ENCODE measurements at places on chromosomes 1 and 21.

DNA sequence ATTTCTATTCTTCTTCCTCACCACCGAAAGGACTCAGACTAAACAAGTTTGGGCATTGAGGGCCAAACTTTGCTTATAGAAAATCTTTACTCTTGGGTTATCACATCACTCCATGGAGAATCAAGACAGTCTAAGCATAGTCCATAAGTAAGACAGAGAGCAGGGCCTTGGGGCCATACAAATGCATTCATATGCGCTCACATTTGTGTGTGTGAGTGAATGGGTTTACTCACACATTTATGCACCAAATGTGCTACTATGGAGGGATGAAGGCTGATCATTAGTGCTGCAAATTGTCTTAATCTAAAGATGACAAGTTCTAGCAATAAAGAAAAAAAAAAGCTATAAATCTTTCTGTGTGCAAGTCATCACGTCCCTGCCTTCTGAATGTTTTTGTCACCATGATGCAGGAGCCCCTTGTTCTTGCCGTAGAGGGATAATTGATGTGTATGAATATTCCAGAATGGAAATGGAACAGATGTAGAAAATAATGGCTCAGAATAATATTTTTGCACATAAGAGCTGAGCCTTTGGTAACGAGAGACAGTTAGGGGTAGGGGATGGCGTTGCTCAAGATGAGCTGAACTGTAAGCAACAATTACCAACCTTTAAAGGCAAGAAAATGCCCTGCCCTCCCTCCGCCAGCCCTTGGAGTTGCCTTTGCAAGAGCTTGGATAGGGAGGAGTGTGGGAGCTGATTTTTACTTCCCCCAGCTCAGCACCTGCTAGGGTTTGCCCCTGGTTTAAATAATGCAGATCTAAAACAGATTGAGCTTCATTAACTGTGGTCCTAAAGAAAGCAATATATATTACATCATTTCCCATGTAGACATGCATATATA is 52.3 kb upstream of the IKBKE start:
- no peak for DNase-seq

DNA sequence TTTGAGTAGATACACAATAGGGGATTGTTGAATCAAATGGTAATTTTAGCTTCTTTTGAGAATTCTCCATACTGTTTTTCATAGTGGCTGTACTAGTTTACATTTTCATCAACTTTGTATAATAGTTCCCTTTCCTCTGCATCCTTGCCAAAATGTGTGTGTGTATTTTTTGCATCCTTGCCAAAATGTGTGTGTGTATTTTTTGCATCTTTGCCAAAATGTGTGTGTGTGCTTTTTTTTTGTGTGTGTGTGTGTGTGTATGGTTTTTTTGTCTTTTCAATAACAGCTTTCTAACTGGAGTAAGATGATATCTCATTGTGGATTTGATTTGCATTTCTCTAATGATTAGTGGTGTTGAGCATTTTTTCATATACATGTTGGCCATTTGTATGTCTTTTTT is 105.4 kb downstream of the ATP6V1G3 start:
- no peak for DNase-seq

GRCh38 chr1:54371942-54372275 is 34.3 kb downstream of the SSBP3 start:
- no peak for DNase-seq

- peak; percentile 17 for DNase-seq
Observed at GRCh38 chr1:11373895-11374747, 101.1 kb downstream of the UBIAD1 start.

DNA sequence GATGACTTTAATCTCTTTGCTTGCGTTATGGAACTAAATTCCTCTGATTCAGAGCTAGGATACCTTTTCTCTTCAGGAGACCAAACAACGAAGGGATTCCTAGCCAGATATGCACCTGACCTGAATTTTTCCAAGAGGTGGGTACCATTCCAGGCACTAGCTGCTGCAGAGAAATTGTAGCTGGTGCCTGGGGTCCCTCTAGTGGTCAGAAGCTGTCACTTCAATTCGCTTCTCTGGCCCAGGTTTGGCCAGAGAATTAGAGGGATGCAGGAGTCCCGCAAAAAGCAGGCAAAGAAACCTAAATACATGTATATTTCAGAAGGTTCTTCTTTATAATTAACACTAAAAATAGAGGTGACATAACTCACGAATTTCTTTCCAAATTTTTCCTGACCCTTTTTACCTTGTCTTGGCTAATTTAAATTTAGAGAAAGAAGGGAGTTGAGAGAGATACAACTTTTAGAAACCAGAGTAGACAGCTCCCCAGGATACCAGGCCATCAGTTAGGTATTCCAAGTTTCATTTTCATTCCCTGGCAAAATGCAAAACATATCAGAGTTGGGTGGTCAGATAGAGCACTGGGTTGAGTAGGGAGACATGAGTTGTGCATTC is 9.6 kb downstream of the ACKR1 start:
- DNase-seq, result peak; percentile 66

DNA sequence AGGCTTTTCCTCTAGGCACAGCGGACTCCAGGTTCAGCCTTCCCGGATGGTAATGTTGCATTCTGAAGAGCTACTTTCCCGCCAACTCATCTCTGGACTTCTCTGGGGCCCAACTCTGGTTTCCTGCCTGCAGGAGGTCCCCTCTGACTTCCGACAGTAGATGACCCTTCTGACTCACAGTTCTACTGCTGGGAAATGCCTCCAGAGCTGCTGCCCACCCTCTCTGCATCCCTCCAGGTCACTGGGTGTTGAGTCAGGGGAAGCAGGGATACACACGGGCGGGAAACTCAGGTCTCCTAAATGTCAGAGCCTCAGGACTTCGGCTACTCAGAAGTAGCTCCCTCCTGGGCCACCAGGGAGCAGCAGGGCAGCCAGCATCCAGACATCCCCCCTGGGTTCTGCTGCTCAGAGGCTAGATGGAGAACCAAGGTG is 2.1 kb upstream of the KIF21B start:
- peak; percentile 56 for DNase-seq

- DNase-seq, result no peak
Observed at GRCh38 chr1:99786751-99787501, 20.5 kb upstream of the FRRS1 start.

DNA sequence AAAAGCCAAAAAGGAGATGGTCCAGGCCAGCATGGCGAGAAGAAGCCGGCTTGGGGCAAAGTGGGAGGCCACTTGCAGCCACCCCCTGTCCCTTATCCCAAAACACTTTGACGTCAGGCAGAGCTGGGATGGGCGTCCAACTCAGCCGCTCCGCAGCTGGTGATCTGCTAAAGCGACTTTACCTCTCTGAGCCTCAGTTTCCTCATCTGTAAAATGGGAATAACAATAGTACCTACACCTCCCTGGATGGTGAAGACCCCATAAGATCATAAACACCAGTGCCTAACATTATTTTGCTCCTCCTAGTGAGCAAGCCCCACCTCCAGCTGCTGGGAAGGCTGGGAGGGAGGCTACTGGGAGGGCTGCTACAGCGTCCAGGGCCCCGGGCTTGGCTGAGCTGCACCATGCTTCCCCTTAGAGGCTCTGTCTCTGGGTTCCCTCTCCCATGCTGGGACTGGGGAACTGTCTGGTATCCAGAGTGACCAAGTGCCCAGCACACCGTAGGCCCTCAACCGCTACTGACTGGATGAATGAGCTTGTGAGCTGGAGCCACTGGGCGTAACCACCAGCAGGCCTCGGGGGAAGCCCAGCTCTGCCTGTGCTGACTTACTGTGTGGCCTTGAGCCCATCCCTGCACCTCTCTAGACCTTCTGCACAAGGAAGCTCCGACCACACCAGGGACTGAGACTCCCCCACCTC is 18.3 kb downstream of the IFFO2 start:
- no peak for DNase-seq

DNA sequence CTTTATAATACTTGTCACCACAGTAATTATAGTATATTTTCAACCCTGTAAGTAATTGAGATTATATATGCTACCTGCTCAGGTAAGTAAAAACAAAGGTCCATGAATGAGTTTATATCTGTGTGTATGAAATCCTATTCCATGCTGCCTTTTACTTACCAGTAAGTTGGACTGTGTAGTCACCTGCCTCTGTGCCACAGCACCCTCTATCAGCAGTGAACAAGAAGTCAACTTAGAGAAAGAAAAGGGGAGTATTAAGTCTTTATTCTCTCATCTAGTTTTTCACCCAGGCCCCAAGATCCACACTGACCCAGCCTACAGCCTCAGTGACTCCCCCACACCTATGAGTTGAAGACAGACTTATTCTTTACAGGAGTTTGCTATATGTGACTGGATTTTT is 36.9 kb upstream of the IFI16 start:
- DNase-seq, result peak; percentile 29

DNA sequence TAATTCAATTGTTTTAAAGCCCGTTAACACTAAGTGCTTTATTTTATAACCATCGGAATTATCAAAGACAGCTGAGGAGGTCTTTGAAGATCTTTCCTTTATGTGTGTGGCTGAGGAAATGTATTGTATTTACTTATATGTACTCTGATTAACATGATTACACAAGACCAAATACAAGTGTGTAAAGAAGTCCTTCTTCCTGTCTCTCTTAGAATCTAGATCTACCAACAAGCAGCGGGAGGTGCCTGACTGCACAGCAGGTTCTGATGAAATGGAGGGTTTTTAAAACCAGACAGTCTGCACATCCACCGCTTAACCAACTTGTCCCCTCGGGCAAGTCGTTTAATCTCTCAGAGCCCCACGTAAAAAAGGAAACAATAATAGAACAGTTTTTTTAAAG is 240.5 kb upstream of the MAP1LC3C start:
- no peak for DNase-seq

DNA sequence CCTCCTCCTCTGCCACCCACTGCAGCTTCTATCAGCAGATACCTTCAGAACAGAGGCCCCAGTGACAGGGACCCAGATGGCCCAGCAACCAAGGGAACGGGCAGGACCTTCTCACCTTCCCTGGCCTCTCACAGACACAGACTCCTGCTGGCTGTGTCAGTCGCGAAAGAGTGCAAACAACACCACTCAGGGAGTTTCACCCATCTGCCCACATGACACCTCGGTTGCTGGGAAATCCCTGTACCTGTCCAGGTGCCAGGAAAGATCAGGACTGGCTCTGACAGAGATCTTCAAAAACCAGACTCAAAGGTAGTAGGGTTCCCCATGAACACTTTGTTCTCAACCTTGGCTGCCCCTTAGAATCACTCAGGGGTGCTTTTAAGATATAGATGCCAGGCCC is 83.5 kb upstream of the HIVEP3 start:
- DNase-seq, result no peak

- no peak for DNase-seq
Observed at GRCh38 chr21:31713973-31714740, 17.8 kb downstream of the SCAF4 start.

GRCh38 chr1:175629318-175629694 is 114.1 kb downstream of the TNR start:
- DNase-seq, result no peak

DNA sequence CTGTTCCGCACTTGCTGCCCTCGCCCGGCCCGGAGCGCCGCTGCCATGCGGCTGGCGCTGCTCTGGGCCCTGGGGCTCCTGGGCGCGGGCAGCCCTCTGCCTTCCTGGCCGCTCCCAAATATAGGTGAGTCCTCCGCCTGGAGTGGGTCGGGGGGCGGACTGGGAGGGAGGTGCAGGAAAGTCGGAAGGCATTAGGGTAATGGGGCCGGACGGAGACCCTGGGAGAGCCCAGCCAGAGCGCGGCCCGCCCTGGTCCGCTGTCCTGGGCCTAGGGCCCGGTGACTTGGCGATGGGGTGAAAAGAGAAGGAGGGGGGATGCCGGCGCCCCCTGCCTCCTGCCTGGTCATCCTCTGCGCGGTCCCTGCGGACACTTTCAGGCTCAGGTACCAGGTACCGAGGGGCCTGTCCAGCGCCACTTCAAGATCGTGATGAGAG is 243 bp downstream of the ADAM15 start:
- DNase-seq, result no peak

DNA sequence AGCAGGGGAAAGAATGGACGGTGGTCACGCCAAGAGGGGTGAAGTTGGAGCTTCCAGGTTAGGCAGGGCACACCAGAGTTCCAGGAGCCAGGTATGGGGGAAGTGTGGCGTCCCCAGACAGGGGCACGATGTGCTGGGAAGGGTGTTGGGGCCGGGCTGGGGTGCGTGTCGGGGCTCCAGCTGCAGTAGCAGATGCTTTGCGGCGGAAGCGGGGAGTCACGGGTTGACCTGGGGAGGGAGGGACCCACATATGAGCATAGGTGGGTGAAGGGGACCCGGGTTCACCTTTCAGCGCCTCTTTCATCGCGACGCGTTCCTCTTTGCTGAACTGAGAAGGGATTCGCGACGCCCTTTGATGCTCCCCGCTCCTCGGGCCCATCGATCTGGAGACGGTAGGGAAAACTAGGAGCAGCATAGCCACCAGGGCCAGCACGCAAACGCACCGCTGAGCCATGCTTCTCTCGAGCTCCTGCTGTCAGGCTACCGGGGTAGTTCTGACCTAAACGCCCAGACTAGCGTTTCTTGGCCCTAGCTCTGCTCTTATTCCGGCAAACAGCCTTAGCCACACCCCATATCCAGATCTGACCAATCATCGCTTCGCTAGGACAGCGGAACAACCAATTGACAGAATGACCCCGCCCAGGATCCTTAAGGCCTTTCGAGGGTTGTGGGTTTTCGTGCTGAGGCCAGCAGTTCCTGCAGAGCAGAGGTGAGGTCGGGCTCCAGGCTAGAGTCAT is at the start of gene PM20D1:
PM20D1 (minus strand) TSS at position 514 of the 737 bp plus-strand sequence; CDS start at position 454, 60 bp downstream.
- DNase-seq, result no peak

- DNase-seq, result no peak
Observed at GRCh38 chr1:232597721-232598120, 32.2 kb downstream of the SIPA1L2 start.

Data from neural progenitor cell (in vitro differentiated cells).